ENCODE measurements at places on chromosomes 6 and 20.
A peak's percentile ranks its signal among the peaks of the same experiment; 100 is the strongest.

- no peak for DNase-seq
Observed at GRCh38 chr6:25277857-25278256, 1.3 kb upstream of the CARMIL1 start.

DNA sequence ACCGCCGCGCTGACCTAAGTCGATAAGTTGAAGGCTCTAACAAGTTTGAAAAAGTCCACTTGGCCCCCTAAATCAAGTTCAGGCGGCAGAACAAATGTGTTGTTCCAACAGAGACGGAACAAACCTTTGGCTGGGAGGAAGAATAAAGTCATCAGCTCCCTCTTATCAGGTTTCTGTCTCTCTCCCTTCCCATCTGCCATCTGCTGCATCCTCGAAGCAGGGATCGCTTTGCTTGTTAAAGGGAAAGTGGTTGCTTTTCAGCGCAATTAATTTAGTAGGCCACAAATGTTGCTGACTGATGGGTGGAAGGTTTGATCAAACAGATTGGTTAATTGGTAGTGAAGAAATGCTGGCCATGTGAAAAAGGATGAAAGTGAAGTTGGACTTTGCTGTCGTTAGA lies 64.3 kb downstream of the CDH4 start:
- no peak for DNase-seq

DNA sequence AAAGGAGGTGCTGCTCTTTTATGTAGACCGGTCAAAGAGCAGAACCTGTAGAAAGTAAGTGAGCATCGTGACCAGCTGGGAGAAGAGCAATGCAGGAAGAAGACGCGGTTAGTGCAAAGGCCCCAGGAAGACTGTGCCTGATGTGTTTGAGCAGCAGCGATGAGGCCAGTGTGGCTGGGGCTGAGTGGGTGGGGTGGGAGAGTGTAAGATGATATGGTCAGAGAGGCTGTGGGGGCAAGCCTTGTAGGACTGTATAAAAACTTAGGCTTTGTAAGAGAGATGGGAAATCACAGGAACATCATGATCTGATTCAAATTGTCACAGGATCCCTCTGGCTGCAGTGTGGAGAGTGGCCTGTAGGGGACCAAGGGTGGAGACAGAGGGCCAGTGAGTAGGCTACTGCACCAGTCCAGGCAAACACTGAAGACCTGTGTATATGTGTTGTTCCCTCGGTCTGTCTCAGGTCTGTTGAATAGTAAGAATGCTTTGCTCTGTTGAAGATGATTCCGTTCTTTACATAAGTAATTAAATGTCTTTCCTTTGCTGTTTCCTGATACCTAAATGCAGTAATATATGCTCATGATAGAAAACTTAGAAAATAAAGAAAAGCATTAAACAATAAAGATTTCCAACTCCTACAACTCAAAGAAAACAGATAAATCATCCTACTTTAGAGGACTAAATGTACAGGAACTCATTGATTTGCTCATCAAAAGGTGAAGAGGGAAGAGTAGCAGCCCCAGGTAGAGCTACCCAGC lies 23.6 kb upstream of the WFDC2 start:
- no peak for DNase-seq

GRCh38 chr20:39146394-39146793 lies 184.2 kb downstream of the DHX35 start:
- no peak for DNase-seq

DNA sequence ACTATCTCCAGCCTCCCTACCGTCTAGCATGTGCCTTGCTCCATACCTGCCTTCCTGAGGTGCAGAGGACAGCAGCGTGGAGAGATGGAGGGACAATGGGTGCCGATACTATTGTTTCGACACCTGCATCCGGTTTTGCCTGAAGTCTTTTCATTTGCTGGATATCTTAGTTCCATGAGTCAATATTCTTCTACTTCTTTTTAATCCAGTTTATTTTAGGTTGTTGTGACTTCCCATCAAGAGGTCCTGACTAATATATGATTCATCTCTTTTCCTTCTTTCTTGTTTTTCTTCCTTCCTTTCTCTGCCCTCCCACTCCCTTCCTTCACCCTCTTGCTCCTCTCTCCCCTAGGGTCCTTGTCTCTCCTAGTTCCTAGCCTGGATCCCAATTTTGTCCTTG lies 91.4 kb downstream of the CDH26 start:
- no peak for DNase-seq

DNA sequence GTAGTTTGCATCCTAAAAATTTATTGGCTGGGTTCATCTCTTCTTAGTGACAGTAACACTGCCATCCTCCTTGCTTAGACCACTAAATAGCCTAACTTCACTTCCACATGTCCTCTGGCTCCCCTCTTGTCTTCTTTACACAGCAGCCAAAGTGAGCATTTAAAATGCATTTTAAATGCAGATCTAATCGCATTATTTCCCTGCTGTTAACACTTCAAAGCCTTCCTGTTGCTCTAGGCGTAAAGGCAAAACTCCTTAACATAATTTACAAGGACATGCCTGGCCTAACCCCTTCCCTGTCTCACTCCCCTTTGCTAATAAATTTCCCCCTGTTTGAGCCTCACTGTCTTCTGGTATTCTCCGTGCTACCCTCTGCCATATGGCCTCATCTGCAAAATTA lies 26.5 kb downstream of the NKAIN2 start:
- DNase-seq: no peak

- no peak for DNase-seq
Observed at GRCh38 chr6:5937936-5938706, 68.6 kb downstream of the NRN1 start.

DNA sequence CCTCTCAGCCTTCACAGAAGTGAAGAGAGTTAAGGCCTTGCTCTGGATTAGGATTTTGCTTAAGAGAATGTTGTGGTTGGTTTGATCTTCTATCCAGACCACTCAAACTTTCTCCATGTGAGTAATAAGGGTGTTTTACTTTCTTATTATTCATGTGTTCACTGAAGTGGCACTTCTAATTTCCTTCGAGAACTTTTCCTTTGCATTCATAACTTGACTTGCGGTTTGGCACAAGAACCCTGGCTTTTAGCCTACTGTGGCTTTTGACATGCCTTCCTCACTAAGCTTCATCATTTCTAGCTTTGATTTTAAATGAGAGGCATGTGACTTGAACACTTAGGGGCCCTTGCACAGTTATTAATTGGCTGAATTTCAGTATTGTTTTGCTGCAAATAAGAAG lies 166.1 kb upstream of the OPRM1 start:
- no peak for DNase-seq

- no peak for DNase-seq
Observed at GRCh38 chr6:138455746-138456400, 43.4 kb downstream of the NHSL1 start.

GRCh38 chr6:147109707-147110106 lies 94.5 kb upstream of the STXBP5 start:
- no peak for DNase-seq

DNA sequence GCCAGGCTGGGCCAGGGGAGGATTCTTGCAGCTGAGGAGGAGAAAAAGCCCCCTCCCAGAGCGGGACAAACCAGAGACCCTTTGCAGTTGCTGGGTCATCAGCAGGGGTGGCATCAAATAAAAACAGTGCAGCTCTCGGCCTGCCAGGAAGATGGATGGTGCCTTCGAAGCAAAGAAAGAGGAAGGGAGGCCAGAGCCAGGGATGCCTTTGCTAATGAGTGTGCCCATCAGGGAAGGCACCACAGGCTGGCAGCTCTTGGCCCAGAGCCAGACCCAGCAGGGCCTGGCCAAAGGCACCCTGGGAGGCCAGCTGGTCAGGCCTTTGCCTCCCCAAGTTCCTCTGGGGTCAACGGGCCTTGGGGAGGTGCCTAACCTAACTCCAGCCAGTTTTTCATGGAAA lies 26.3 kb upstream of the ZNF318 start:
- no peak for DNase-seq

DNA sequence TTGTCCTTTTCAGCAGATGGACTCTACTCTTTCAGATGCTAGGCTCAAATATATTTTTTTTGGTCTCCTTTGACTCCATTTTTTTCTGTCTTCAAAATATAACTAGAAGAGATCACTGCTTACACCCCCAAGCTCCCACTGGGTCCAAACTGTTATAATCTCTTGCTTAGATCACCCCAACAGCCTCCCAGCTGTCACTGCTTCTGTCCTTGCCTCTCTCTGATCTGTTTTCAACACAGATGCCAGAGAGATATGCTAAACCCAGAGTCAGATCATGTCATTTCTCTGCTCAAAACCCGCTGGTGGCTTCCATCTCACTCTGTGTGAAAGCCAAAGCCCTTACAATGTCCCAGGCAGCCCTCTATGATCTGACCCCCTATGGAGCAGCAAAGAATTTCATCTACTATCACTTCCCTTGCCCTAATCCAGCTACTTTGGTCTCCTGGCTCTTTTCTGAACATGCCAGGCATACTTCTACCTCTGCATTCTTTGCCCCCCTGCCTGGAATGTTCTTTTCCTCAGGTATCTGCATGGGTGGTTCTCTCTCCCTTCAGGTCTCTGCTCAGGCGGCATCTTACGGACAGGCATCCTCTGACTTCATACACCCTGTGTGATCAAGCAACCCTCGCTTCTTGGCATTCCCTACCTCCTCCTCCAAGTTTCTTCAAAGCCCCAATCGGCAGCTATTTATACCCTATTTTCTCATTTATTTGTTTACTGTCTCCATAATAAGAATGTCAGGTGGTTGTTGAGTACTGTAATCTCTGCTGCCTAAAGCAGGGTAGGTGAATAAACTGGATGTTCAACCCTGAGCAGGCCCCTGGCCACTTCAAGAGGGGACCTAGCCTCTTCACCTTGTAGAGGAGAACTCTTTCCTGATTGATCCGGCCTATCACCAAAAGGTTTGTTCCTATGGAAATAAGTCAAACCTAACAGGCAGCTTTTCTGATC lies 43.6 kb upstream of the SLC4A11 start:
- no peak for DNase-seq

DNA sequence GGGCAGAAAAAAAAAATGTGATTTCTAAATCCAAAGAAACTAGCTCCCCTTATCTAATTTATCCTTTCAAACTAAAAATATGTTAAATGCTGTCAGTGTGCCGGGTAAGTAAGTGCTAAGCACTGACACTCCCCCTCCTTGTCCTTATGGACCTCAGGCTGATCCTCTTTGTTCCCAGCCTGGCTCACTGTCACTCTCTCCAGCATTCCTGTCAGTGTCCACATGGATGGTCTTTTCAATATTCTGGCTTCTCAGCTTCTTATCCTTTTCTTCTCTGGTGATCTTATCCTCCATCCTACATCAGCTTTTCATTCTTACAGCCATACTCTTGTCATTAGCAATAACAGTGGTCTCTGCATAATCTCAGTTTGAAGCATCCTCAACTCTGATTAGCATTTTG lies 55.0 kb downstream of the BCKDHB start:
- DNase-seq: no peak

DNA sequence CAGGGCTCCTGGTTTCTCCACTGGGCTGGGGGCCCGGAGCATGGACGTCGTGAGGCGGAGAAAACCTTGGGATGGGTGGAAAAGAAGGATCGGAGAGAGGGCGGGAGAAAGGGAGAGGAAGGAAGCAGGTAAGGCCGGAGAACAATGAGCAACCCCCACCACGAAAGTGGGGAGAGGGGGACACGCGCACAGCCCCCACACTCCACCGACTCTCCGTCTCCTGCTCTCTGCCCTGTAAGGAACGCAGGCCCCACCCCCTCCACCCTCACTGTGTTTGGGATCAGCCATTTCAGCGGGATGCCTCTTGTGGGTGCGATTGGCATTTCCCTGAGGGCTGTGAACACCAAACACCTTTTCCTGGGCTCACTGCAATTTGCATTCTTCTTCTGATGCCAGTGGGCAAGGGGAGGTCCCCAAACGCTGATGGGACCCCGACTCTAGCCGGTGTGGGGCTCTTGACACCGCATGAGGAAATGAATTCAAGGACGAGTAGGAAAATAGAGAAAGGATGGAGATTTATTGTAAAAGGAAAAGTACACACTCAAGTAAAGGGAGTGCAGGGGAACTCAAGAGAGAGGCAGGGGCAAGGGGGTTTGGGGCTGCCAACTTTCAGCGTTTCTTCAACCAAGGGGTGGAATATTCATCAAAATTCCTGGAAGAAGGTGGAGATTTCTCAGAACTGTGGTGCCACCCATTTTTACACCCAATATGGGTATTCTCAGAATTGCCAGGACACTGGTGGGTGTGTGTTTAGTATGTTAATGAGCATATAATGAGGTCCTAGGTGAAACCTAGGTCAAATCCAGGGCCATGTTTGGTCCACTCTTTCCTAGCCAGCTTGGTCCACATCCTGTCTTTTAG lies 13.1 kb upstream of the RAET1L start:
- no peak for DNase-seq

DNA sequence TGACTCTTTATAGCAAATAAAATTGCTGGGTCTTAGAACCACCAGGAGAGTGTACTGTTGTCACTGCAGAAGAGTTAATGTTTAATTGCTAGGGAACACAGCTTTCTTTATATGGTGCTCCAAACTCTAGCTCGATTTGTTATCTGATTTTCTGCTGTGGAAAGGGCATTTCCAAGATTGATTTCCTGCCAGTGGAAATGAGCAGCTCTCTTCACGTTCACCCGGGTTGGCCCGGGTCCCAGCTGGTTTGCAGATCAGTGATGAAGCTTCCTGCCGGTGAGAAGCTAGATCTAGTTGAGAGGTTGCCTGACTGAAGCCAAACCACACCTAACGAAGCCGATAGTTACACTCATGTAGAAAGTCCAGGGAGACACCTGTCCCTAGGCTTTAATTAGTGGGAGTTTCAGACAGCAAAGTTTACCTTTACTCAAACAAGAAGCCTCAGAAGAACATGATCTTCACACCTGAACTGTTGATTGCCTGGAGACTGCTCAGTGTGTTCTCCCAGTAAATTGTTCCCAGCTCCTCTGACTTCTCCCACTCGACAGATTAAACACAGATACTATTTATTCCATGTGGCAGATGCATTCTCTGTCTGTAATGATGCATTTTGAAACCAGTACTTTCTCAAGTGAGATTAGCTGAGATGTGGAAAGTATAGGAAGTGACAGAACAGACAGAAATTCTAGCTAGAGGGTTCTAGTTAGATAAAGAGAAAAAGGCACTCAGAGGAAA lies 27.8 kb downstream of the PAQR8 start:
- DNase-seq: peak; percentile 86

DNA sequence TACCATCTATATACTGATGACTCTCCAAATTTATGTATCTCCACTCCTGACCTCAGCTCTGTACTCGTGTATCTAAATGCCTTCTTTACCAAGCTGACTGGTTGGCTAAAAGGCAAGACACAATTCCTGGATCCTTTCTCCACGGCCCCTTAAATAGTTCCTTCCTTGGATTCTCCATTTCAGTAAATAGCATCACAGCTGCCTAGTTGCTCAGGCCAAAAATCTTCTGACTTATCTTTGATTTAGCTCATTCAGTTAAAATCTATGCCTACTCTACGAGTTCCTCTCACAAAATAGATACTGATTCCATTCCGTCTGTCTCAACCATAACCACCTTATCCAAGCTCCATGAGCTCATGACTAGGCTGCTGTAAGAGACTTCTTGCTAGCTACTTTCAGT lies 49.5 kb upstream of the LY86 start:
- DNase-seq: no peak

DNA sequence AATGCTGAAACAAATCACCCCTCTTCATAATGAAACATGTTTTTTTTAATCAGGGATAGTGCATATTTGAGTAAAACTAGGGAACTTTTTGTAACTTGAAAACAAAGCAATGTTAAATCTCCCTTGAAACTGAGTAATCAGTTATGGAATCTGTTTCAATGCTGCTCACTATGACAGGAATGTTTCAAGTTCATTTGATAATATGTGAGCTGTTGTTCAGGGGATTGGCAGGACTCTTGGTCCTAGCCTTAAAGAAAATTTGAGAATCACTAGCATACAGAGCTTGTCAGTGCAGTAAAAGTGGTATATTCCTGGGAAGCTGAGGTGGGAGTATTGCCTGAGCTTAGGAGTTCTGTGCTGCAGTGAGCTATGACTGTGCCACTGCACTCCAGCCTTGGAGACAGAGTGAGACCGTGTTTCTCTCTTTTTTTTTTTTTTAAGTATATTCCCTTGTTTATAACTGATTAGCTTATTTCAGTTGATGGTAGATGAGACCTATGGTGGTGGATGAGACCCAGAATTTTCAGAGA lies 21.6 kb upstream of the CALHM6 start:
- no peak for DNase-seq
